ENCODE measurements at places on chromosomes 1 and 21. TPM values are rescaled to one million over a fixed set of nuclear protein-coding genes. Genes with fewer than 3 reads are reported as not detected.

GRCh38 chr1:241990040-241990439 lies 8.9 kb downstream of the MAP1LC3C start:
- DNase-seq = peak; percentile 93

GRCh38 chr1:194568610-194569009 lies 1382.2 kb upstream of the B3GALT2 start:
- DNase-seq = no peak

GRCh38 chr1:104264521-104264920 lies 514.8 kb downstream of the AMY1C start:
- no peak for DNase-seq

- peak; percentile 33 for DNase-seq
Measured at GRCh38 chr1:225987491-225988316, 11.4 kb downstream of the SDE2 start.

GRCh38 chr1:204046346-204046745 lies 26.6 kb upstream of the SOX13 start:
- DNase-seq = no peak

- DNase-seq = no peak
Measured at GRCh38 chr1:167137793-167138510, 44.1 kb downstream of the STYXL2 start.

The ACTN2 gene
- 1.6 TPM for polyA plus RNA-seq

DNA sequence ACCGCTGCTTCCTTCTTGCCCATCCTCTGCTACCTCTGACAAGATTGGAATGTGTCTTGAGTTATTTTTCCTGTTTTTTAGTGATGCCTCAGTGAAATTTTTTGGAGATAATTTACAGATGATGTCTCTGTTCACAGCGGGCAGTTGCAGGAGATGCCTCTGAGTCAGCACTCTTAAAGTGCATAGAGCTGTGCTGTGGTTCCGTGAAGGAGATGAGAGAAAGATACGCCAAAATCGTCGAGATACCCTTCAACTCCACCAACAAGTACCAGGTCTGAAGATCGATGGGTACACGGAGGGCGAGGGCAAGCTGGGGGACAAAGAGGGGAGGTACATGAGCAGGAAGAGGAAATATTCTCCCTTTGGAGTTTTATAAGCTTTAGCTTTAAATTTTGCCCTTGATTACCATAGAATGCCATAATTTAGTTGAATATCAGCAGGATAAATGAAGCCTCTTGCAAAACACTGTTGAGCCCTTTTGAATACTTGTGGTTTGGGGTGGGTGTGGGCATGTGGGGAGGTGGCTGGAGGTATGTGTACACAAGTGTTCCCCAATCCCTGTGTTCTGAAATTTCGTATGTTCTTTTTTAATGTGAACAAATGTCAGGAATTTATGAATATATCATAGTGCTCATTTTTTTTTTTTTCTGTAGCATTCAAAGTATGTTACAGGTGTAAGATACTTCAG lies 19.8 kb downstream of the ATP1A1 start:
- no peak for DNase-seq

The SERPINC1 gene
- 0.82 TPM for polyA plus RNA-seq

The STUM gene
- polyA plus RNA-seq = 1.9 TPM

- no peak for DNase-seq
Measured at GRCh38 chr1:203690730-203691129, 64.1 kb downstream of the ATP2B4 start.

DNA sequence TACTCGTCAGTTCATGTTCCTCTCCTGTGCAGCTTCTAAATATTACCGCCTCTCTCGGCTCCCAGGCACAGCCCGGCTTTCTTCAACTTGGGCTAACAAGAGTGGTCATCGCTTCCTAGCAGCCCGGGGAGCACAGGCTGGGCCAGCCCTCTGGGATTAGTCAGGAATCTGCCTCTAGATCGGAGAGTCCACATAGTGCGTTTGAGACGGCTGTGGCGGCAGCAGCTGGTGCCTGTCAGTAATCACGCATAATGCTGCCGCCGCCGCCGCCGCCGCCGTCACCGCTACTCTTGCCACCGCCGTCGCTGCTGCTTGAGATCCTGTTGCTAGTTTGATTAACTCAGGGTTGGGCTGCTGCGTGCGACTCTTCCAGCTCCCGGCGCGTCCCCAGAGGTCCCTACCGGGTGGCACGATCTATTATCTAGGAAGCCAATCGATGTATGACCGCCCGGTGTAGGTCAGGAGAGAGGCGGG lies at the start of gene RXRG:
Gene RXRG (minus strand): TSS at position 230 of the 474 bp plus-strand sequence. CDS start 233 bp downstream, outside the sequence.
- DNase-seq = peak; percentile 77

DNA sequence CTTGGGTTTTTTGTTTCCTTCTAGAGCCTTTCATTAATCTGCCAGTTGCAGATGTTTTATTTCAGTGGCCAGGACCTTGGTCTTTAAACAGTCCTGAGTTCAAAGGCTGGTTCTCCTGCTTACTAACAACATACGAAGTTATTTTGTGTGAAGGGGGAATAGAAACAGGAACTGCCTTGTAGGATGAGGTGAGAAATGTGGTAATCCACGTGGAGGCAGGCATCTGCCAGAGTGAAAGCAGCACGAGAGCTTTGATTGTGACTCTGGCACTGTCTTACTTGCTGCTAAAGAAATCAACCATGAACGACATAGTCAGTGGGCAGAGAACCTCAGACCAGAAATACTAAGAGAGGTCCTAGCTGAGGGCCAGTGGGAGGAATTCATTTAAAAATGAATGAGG lies 30.4 kb downstream of the TMEM63A start:
- no peak for DNase-seq

DNA sequence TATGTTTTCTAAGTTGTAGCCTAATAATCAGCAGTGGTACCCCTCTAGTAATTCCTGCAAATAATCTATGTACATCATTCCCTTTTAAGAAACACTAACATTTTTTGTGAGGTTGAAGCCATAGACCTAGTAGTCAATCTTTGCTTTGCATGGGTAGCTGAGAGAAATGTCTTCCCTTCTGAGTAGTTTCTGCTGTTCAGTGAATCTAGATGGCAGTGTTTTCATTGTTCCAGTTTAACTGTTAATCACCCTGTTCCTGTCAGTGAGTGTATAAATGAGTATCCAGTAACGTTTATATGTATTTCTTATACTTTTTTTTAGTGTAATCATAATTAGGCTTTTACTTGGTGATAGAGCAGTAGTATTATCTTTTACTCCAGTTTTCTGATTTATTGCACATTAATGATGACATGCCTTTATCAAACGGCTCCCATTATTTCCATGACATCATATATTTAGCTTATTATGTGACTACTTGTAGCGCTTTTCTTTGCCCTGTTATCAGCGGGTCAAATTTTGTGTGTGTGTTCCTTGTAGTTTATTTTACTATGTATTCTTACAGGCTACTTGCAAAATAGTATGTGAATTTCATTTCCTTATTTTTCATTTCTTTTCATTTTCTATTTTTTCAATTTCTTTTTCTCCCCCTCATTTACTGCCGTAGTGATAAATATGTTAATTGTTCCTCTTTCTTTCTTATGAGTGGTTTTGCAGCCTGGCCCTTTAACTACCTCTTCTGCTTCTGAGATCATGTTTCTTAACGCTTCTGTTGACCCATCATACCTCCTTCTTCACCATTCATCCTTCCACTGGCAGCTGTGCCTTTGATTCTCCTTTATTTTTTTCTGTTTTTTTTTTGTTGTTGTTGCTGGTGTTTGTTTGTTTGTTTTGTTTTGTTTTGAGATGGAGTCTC lies 18.8 kb downstream of the CEP350 start:
- DNase-seq = no peak

DNA sequence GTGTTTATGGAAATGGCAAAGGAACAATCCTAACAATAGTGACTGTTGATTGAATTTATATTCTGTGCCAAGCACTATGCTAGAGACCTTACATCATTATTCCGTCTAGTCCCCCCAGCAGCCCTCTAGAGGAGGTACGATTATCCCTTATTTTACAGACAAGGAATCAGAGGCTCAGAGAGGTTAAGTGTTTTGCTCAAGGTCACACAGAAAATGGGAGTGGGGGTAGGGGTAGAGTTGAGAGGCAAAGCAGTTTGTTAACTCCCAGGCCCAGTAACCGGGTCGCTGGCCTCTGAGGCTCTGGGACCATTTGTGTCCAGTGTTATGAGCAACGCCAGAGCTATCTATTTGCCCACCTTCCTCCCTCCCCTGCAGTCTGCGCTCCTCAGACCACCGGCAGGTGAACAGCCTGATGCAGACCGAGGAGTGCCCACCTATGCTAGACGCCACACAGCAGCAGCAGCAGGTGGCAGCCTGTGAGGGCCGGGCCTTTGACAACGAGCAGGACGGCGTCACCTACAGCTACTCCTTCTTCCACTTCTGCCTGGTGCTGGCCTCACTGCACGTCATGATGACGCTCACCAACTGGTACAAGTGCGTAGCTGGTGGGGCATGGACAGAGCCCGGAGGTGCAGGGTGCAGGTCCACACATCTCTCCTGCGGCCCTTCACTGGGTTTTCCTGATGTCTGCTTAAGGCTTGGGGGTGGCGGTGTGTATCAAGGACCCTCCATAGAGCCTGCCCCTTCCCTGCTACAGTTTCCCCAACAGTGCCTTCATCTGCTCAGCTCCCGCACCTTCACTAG lies 19.8 kb downstream of the SERINC2 start:
- no peak for DNase-seq

DNA sequence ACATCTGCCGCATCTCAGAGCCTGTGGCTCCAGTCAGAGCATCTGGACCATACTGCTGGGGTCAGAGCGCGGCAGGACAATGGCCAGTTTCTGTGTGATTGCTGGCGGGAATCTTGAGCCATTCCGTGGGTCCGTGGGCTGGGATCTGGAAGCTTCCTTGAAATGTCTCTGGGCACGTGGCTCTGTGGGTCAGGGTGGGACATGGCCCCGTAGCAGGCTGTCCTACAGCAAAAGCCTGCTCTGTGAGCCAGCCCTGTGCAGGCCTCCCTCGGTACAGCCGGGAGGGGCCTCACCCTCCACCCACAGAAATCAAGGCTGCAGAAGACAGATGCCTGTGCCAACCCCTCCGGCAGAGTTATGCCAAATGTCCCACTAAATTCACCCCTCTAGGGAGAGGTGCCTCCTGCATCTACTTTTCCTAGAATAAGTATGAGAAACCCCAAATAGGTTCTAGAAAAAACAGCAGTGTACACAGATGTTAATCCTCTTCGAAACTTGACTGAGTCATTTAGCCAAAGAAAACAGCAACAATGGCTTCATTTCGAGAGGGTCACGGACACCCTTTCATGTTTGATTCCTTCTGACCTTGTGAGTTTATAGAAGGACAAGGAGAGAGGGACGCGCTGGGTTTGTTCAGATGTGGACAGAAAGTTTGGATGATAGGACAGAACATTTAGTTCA lies 27.8 kb downstream of the COL18A1 start:
- peak; percentile 83 for DNase-seq

- DNase-seq = no peak
Measured at GRCh38 chr1:31072304-31072746, 6.8 kb upstream of the PUM1 start.

GRCh38 chr21:33799378-33800090 lies 116.1 kb downstream of the ATP5PO start:
- no peak for DNase-seq

DNA sequence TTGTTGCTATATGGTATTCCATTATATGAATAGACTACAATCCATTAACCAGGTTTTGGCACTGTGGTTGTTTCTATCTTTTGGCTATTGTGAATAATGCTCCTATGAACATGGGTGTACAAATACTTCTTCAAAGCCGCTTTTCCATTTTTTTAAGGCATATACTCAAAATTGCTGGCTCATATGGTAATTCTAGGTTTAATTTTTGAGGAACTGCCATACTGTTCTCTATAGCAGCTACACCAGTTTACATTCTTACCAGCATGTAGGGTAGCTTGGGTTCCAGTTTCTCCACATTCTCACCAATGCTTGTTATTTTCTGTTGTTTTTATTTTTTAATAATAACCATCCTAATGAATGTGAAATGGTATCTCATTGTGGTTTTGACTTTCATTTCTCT lies 19.9 kb upstream of the AGO1 start:
- DNase-seq = no peak

- DNase-seq = no peak
Measured at GRCh38 chr1:219744652-219745469, 132.0 kb upstream of the ZC3H11B start.

The ASTN1 gene
- 0.19 TPM for polyA plus RNA-seq

- peak; percentile 65 for DNase-seq
Measured at GRCh38 chr1:39158327-39159086, 46.0 kb upstream of the MACF1 start.

DNA sequence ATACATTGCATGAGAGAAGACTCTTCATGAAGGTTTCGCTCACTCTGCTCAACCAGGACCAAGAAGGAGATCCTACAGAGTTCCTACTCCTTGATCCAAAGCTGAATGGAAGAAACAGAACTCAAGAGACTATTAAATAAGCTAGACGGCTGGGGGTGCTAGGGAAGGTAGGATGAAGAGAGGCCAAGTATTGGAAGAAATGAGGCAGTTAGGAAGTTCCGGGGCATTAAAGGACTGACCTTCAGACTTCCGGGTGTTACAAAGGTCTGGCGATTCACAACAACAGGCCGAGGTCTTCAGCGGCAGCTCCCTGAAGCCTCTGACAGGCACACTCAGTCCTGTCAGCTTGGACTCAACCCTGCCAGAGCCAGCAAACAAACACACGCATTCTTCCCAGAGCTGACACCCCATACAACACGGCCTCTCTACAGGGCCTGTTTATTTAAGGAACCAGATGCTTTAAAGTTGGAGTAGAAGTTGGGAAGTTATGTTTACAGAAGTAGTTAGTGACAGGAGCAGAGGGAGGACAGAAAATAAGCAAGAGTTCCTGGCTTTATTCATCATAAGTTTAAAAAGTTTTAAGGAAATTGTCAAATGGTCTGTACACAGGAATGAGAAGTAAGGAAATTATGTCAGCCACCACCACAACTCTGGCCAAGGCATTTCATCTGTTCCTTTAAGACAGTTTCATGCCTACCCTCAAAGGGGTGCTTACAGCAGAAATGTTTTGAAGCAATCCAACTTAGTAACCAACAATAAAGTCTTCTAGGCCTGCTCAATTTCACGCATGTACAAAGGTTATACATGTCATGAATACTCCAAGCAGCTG lies 4.7 kb downstream of the SORT1 start:
- peak; percentile 64 for DNase-seq

The MIB2 gene
- 35.6 TPM for polyA plus RNA-seq

DNA sequence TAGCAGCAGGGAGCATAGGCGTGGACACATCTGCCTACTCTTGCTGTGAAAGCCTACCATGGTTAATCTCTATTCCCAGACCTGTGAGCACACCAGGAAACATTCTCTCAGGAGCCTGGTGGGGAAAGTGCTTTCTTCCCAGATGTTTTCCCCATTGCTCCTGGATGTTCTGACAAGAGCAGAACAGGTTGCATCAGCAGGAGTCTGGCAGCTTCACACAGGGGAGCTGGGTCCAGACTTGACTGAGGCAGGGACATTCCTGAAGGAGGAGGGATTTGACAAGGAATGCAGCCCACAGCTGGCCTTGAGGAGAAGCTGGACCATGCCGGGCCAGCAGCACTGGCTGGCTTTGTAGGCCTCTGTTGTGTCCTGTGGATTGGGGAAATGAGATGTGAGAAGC lies 21.0 kb upstream of the ARTN start:
- no peak for DNase-seq

- no peak for DNase-seq
Measured at GRCh38 chr1:119647228-119647733, 785 bp downstream of the ZNF697 start.

The CLCA4 gene
- not detected for polyA plus RNA-seq

- peak; percentile 26 for DNase-seq
Measured at GRCh38 chr1:11514366-11514765, 35.4 kb downstream of the DISP3 start.
